ENCODE measurements at places on chromosomes 16 and 17.

DNA sequence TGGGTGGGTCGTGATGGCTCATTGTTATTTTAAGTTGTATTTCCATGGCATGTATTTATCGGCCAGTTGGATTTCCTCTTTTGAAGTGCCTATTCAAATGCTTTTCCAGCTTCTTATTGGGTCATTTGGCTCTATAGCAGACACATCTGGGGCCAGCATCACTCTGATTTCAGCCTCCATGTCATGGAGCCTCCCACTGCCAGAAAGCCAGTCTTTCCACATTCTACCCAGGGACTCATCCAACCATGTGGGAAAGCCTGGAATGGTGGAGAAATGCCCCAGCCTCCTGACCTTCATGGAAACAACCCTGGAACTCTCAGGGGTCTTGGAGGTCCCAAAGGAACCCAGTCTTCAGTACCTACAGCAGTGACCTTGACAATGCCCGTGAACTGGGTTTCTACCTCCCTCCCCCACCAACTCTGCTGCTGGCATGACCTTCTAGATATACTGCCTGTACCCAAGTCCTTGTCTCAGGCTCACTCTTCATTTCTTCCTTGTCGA lies 33.8 kb upstream of the ADGRG1 start:
- DNase-seq = no peak

- no peak for DNase-seq
Observed at GRCh38 chr16:54620197-54620596, 310.5 kb upstream of the IRX5 start.

DNA sequence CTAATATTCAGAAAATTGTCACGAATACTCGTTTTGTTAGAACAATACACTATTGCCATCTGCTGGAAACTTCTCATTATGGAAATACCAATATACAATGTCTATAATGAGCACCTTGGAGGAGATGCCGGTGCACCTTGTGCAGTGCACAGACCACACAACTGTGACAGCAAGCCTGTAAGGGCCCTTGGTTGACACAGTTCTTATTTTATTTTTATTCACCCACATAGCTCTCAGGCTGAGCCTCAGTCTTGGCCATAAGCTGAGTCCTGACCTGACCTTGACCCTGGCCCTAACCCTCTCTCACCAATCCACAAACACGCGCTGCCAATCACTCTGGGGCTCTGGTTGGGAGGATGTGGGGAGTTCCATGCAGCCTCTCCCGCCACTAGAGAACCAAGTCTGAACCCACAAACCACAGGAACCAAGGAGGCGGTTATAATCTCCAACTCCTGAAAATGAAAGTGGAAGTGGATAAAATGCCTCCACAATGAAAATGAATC lies 7.6 kb downstream of the AIPL1 start:
- no peak for DNase-seq

DNA sequence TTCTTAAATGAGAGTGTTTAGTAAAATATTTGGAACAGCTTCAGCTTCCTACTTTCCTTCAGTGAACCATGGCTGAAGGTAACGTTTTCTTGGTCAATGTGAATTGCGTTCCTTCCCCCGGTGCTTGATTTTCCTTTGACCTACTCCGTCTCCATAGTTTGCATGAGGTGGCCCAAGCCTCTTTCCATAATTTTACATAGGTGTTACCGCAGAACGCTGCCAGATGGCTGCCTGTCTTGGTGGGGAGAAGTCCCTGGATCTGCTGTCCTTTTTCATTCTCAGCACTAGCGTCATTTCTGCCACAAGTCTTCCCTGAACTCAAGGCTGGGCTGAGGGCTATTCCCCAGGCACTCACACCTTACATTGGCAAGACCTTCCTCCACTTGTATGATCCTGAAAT lies 178.4 kb downstream of the PRKCA start:
- DNase-seq = no peak

GRCh38 chr16:66741169-66741900 lies 10.1 kb downstream of the DYNC1LI2 start:
- no peak for DNase-seq

- DNase-seq = no peak
Observed at GRCh38 chr17:80876950-80877728, 114.5 kb upstream of the CHMP6 start.

DNA sequence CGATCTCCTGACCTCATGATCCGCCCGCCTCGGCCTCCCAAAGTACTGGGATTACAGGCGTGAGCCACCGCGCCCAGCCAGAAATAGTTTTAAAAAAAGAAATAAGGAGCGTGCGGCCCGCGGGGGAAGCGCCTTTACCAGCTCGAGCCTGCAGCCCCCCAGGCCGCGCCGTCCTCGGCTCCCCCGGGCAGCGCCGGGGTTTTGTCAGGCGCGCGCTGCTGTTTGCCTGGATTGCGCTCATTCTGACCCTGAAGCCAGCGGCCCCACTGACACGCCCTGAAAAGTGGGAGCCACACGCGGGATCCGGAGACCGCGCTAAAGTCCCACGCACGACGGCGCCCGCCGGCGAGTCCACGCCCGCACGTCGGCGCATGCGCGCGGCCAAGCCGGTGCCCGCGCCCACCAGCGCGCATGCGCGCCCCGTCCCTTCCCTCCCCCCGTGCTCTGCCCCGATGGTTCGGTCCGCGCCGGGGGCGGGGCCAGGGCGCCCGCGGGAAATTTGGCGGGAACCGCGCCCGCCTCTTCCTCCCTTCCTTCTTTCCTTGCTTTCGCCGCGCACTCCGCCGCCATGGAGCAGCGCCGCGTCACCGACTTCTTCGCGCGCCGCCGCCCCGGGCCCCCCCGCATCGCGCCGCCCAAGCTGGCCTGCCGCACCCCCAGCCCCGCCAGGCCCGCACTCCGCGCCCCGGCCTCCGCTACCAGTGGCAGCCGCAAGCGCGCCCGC lies at the start of gene CDT1:
Gene CDT1 (plus strand): TSS at position 526 of the 724 bp plus-strand sequence. CDS start 43 bp downstream, at position 569.
- DNase-seq = peak; percentile 67

- no peak for DNase-seq
Observed at GRCh38 chr16:86391486-86391885, 118.8 kb upstream of the FOXF1 start.

DNA sequence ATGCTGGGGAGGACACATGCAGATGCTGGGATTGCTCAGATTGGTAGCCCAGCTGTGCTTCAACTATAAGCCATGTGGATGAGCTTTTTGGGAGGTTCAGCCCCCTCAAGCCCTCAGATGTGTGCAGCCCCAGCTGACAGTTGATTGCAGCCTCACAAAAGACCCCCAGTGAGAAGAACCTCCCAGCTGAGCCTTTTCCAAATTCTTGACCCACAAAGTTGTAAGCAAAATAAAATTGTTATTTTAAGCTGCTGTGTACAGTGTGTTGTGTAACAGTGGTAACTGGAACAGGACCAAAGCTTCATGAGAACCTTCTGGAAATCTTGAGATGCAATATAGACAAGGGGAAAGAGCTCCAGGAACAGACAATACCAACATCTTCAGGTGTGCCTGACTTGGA lies 156.8 kb upstream of the IRX3 start:
- no peak for DNase-seq

DNA sequence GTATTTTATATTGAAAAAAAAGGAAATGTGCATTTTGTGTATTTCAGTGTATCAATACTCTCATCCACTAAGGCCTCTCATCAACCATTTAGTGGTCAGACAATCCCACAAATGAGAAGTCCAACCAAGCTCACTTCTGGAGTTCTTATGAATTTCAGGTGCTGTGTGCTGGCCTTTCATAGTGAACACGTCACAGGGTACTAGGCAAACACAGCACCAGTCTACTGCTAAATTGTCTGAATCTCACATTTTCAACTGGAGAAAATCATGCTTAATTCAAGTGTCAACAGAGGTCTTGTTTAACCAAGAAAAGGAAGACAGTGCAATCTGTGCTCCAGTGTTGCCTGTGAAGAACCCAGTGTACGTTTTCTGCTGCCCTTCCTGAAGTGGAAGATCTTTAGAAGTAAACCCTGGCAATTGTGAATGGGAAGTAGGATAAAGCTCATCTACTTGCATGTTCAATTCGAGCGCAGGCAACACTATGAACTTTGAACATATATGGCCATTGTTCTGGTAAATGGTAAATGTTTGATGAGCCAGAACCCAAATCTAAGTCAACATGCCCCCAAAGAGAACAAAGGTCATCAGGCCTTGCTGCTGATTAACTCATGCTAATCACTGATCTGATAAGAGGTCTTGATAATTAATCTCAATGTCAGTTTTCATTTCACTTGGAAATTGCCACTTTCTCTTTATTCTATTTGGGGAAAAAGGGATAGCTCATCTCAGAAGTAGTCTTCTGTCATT lies 439.2 kb upstream of the SOX9 start:
- no peak for DNase-seq

DNA sequence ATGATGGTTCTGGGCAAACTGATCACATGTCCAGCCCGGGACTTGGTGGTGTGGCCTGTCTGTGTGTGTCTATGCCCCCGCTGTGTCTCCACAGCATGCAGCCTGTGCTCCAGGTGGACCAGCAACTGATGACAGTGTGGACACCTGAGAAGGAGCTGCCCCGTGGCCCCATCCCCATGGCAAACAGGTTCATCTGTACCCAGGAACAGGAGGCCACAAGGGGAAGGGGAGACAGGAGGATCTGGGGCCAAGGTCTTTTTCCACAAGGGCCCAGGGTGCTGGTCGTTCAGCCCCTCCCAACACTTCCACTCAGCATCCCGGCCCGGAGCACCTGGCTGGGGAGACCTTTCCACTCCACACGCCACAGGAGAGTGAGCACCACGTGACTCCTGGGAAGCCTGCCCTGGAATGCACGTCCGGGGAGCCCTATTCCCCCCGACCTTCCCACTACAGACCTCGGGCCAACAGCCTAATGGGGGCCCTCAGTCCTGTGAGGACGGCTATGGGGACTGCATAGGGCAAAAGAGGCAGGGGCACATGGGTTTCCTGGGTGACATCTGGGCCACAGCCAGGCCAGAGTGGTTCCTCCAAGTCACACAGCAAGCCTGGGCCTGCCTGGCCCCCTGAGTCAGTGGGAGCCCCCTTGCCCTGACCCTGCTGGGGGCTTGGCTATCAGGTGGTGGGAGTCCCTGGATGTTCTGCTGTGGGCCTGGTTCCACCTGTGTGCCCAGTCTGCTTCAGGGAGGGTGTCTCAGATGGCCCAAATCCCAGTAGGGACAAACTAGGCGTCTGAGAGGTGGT lies 20.8 kb upstream of the NXPH3 start:
- no peak for DNase-seq

- no peak for DNase-seq
Observed at GRCh38 chr16:27311897-27312303, 1.9 kb upstream of the IL4R start.
